ENCODE measurements at places on chromosomes 16 and 17.

GRCh38 chr16:8258523-8258922 is 331.8 kb downstream of the TMEM114 start:
- DNase-seq, result no peak

- DNase-seq, result no peak
Measured at GRCh38 chr17:73308017-73308823, 3.6 kb downstream of the CDC42EP4 start.

GRCh38 chr17:44522883-44523671 is 19.9 kb upstream of the GPATCH8 start:
- DNase-seq, result peak; percentile 48

DNA sequence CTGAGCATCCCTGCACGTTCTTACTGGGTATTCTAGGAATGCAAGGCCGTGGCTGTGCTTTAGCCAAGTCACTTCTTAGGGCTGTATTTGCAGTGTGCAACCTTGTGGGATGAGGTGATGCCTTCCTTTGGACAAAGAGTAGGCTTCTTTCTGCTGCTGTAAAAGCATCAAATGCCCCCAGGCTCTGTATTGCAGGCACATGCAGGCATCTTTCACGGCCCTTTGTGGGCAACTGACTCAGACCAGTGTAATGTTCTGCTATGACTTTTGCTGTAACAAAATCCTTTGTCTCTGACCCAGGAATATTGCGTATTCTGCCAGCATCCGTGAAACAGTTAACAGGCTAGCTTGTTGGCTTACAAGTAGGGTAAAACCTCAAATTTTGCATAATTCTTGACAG is 30.9 kb upstream of the GCSH start:
- no peak for DNase-seq

DNA sequence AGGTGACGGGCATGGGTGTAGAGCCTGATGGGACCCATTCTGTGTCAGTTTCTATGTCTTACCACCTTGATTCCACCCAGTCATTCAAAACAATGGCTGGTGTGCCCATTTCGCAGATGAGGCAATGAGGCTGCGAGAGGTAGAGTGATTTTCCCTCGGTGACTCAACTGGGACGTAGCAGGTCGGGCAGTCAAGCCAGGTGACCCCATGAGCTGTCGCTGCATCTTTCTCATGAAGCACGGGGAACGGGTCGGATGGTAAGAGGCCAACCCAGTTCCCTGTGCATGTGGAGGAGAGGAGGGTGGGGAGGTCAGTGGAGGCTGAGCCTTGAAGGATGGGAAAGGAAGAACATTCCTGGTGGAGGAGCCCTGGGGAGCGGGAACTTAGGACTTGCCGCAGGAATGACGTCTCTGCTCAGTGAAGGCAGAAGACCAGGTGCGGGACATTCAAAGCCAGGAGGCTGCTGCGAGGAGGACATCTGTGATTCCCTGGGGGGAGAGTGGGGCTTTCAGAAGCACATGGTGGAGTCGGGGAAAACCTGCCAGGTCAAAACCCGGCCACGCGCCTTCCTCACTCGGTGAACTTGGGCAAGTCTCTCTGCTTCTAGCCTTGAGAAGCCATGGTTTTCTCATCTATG is 1.1 kb downstream of the IL21R start:
- peak; percentile 57 for DNase-seq

DNA sequence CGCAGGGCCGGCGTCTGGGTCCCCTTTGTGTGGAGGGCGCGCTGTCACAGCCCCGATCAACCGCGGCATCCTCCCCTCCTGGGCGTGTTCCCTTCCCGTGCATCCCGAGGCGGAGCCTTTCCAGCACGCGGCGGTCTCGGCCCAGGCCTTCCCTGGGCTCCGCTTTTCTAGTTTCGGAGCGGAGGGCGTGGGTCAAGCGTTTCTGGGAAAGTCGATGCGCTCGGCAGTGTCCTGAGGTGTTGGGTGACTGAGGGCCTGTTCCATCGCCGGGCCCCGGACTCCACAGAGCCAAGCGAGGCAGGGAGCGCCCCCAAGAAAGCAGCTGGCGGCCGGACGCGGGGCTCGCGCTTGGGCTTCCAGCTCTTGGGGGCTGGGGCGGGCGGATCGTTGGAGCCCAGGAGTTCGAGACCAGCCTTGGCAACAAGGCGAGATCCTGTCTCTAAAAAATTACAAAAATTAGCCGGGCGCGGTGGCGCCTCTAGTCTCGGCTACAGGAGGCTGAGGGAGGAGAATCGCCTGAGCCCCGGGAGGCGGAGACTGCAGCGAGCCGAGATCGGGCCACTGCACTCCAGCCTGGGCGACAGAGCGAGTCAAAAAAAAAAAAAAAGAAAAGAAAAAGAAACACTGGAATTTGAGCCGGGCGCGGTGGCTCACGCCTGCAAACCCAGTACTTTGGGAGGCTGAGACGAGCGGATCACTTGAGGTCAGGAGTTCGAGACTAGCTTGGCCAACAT is 806 bp downstream of the IFT140 start:
- DNase-seq, result no peak

Measured in activated T-cell treated with anti-CD3 and anti-CD28 coated beads, Interleukin-2, amount 50 U/mL, for 1 hour (primary cell).